Left lung (tissue), 14 donors: ENCODE measurements at places on chromosomes 2 and 18. TPM values are rescaled to one million over a fixed set of nuclear protein-coding genes. Genes with fewer than 3 reads are reported as not detected.

DNA sequence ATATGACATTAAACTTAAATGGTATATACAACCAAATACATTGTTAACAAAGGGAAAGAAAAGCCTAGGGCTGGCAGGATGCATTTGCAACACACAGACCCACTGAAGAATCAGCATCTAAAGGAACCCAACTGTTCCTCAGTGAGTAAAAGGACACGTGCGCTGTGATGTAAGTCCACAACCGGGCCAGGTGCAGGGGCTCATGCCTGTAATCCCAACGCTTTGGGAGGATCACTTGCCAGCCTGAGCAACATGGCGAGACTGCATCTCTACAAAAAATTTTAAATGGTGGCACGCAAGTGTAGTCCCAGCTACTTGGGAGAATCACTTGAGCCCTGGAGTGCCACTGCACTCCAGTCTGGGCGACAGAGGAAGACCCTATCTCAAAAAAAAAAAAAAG, 3.9 kb downstream of the DTNB start:
- no peak for DNase-seq

- DNase-seq, result no peak
Observed at GRCh38 chr2:10901160-10901939, 10.4 kb upstream of the KCNF1 start.

DNA sequence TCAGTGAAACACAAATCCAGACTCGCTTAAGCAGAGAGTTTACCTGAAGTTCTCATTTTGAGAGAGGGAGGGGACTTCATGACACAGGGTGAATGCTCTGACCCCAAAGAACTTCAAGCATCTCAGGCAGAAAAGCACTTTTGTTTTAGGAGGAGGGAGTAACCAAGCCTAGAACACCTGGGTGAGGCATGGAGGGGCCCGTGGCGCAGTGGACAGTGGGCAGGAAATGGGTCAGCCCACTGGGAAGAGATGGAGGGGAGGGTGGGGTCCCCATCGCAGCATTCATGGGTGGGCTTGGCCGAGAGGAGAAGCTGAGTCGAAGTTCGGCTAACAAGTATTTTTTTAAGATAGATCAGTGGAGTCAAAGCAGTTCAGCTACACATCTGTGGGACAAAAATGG, 67.9 kb downstream of the SH3YL1 start:
- DNase-seq, result no peak

GRCh38 chr2:45433363-45433762, 177.7 kb downstream of the SRBD1 start:
- no peak for DNase-seq

- no peak for DNase-seq
Observed at GRCh38 chr2:212528106-212528856, 10.3 kb downstream of the ERBB4 start.

DNA sequence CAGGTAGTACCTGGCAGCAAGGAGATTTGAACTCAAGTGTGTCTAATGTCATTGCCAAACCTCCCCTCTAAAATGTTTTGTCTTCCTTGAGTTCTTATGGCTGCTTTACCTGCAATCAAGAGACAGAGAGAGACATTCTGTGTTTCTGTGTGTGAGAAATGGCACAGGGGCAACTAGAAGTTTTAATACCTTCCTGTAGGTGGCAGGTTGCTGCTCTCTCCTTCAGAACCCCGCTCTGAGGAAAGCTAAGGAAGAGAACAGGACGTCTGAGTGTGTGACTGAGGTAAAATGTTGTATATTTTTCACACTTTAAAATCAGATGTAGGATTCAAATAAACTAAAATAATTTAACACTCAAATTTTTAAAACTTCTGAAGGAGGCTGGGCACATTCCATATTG, 19.2 kb downstream of the DTNA start:
- DNase-seq, result no peak

DNA sequence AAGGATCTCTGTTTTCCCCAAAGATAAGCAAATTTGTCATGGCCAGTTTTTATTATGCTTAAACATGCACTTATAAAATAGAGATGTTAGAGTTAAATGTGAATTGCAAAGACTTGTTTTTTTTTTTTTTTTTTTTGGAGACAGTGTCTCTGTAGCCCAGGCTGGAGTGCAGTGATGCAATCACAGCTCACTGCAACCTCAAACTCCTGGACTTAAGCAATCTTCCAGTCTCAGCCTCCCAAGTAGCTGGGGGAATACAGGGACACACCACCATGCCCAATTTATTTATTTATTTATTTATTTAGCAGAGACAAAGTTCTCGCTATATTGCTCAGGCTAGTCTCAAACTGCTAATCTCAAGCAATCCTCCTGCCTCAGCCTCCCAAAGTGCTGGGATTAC, 15.1 kb downstream of the PHOSPHO2 start:
- DNase-seq, result no peak

DNA sequence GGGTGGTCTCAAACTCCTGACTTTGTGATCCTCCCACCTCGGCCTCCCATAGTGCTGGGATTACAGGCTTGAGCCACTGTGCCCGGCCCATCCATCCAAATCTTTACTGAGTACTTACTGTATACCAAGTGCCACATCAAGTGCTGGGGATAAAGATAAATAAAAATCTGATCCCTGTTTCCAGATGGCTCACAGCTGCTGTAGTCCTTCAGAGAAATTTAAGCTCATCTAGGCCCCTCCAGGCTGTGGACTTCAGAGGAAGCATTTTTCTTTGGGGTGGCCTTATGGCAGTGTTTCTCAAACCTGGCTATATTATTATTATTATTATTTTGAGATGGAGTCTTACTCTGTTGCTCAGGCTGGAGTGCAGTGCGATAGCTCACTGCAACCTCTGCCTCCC, 33.7 kb upstream of the GTF2A1L start:
- no peak for DNase-seq

DNA sequence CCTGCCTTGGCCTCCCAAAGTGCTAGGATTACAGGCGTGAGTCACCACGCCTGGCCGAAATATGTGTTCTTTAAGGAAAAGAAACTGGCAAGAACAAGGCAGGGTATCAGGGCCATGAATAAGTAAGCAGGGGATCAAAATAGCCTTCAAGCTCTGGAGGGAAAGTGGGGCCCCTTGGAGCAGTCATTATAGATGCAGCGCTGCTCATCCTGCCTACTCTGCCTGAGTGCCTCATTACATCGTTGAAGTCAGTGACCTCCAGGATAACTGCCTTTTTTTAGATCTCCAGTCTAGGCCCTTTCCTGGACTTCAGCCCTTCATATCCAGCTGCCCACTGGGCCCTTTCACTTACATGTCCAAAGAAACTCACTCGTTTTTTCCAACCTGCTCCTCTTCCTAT, 69.8 kb upstream of the PPM1B start:
- no peak for DNase-seq

DNA sequence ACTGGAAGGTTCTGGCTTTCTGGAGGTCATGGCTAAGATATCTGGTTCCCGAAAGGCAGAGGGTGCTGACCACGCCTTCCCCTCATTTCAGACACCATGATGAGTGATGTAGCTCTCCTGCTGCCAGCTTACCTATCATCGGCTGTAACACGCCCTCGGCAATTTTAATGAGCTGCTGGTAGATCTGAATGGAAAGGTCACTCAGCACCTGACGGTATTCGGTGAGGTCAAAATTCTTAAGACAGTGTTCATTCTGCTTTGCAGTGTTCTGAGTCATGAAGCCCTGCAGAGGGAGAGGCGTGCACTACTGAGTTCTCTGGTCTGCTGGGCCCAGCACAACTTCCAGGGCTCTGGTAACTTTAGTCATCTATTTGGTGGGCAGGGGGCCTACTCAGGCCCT, 25.7 kb upstream of the ACAA2 start:
- no peak for DNase-seq

GRCh38 chr18:77137851-77138250, 5.3 kb upstream of the MBP start:
- DNase-seq, result no peak

The CCDC102B gene
- polyA plus RNA-seq, result 10.6 TPM

The REG3A gene
- not detected for polyA plus RNA-seq

The ELP2 gene
- 154 TPM for polyA plus RNA-seq

The CHST9 gene
- 2.2 TPM for polyA plus RNA-seq

The CYP27A1 gene
- 24.3 TPM for polyA plus RNA-seq

The PLB1 gene
- 1.7 TPM for polyA plus RNA-seq
